ENCODE measurements at places on chromosomes 6 and 20.

GRCh38 chr6:149111556-149112115 is 205.9 kb upstream of the TAB2 start:
- no peak for DNase-seq

DNA sequence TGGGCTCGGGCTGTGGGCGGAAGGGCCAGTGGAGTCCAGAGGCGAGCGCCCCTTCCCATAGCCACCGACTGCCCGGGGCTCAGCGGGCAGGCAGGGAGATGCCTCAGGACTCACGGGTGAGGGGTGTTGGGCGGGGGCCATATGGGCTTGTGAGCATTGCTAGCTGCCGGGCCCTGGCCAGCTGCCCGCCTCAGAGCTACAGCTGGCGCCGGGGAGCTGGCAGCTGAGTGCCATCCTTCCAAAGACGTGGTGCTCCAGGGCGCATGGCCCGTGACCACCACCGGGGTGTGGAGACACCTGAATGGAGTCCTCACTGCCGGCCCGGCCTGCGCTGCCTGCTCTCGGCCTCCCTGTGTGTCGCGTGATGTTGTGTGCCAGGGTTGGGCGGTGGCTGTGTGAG is 10.6 kb upstream of the RBBP8NL start:
- DNase-seq = no peak

DNA sequence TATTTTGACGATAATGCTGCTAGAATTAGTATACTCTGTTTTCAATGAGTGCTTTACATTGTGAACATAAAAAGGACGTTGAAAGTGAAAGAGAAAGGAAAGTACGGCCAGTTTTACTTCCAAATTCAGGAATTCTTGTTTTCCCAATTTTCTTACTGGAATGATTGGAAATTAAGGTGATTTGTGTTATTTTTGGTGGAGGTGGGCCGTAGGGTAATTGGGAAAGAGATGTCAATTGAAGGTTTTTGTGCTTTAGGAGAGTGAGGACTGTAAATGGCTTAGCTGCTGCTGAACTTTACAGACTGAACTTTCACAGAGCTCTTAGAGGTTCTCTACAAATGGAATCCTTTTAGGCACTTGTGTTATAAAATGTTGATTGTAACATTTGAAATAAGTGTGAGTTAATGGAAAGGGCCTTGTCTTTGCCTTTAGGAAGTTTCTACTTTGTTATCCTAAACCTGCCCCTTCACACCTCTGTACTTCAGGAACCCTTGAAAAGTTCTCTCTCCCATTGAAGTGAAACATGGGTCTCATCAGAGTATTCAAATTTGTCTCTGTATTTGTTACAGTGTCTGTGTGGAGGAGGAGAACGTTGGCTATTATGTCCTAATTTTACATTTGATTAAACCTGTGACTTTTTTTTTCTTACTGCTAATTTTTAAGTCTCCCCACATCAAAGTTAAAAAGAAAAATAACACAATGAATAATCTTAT is 256.4 kb downstream of the ARID1B start:
- no peak for DNase-seq

- no peak for DNase-seq
Observed at GRCh38 chr6:12943549-12943948, 227.0 kb downstream of the PHACTR1 start.

- DNase-seq = no peak
Observed at GRCh38 chr6:74581681-74582080, 624.2 kb downstream of the COL12A1 start.

GRCh38 chr20:53739799-53740785 is 146.5 kb upstream of the ZNF217 start:
- no peak for DNase-seq

GRCh38 chr6:97864366-97864765 is 581.4 kb upstream of the MMS22L start:
- no peak for DNase-seq

GRCh38 chr6:15500901-15501825 is 161.7 kb downstream of the DTNBP1 start:
- DNase-seq = no peak

DNA sequence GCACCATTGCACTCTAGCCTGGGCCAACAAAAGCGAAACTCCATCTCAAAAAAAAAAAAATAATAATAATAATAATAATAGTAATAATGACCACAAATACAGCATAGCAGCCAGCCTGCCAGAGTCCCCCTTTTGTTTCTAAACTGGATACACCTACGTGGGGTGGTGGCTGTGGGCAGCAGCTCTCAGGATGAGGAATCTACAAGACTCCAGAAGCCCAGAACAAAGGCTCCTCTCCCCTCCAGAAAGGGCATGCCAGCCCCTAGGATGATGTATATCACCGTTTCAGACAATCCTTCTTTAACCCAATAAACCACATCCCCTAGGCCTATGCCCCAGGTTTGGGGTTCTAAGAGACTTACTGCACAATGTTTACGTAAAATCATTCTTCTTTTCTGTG is 155.9 kb downstream of the QRSL1 start:
- DNase-seq = no peak

GRCh38 chr6:98067375-98067774 is 767.0 kb upstream of the POU3F2 start:
- no peak for DNase-seq

DNA sequence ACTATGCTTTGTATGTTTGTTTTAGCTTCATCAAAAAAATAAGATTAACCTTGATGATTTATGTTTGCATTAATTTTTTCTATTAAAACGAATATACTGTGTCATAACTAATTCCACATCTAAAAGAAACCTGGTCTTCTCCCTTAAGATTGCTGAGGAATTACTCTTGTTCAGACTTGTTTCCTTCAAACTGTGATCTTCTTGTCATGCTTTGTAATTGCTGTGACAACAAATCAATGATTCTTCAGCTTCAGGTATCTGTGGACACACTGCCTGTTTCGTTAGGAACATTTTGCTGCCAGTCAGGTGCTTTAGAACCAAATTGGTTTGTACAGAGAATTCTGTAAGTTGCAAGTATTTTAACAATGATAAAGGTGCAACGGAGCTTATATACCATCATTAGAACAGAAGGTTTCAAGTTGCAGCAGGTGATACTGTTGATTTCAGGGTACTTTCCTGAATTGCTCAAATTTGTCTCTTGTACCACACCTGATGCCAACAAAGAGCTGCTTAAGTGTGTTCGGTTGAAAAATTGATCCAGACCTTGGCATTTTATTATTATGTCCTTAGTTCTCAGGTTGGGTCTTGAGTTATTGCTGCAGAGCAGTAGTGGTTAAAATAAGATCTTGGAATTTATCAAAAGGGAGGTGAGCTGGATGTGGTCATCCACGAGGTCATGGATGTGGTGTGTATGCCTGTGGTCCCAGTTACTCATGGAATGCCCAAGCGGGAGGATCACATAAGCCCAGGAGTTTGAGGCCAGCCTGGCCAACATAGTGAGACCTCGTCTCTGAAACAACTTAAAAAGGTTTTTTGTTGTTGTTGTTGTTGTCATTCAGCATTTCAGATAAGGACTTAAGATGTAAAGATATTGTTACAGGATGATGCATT is 19.5 kb downstream of the SYTL3 start:
- DNase-seq = no peak

- no peak for DNase-seq
Observed at GRCh38 chr20:38023181-38024001, 9.9 kb downstream of the TTI1 start.

GRCh38 chr6:142331075-142331551 is 29.3 kb downstream of the ADGRG6 start:
- no peak for DNase-seq

DNA sequence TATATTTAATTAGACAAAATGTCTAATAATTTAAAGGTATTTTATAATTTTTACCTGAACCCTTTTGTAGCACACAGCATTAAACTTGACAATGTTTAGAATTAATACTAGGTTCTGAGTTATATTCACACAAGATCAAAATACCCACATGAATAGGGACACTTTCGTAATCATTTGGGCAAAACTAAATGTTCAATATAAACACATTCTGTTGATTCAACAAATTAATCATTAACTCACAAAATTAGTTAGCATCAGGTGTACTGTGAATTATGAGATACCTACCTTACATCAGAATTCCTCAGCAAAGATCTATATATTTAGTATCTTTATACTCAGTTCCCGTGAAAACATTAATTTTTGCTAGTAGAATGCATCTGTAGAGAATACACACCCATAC is 481.5 kb upstream of the MANEA start:
- DNase-seq = no peak

DNA sequence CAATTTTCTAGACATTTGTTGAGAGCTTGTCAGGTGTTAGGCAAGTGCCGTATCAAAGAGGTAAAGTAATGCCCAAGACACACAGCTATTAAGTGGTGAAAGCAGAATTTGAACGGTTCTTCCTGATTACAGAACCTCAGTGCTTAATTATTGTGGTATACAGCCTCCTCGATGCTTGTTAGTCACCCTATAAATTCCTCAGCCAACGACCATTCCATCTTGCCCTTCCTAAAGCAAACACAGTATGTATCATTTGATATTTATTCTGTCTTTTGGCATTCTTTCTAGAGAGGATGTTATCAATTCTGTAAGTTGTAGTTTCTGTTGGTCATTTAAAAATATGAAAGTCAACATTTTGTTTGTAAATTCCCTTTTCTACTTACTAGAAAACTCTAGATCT is 297.8 kb upstream of the BMP2 start:
- no peak for DNase-seq

DNA sequence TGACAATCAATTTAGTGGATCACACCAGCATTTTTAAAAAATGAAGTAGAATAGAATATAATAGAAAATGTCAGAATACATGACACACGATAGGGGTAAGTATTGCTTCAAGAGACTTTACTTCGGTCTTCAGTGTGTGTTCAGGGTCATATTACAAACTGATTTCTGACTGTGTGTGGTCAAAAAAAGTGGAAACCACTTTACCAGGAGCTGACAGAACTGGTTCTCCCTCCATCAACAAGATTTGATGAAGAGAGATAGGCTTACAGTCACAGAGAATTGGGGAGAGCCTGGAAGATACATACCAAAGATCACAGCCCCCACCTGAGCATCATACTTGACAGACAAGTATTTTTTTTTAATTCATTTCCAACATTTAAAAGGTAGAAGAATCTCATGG is 21.7 kb downstream of the ARMC2 start:
- DNase-seq = no peak

DNA sequence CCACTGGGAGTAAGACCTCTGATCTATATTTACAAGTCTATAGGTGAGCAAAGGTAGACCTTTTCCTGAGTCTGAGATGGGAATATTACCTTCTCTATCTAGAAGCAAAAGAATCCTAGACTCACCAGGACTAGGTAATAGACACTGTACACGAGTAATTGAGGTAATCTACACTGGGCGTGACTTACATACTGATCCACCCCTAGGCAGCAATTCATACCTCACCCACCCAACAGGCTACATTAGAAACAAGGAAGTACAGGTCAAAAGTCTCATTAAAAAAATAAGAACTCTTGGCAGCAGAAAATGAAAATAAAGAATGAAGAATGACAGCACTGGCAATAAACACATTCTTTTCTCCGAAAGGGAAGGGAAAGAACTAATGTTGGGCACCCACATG is 7.6 kb downstream of the CSNK2A1 start:
- DNase-seq = no peak

DNA sequence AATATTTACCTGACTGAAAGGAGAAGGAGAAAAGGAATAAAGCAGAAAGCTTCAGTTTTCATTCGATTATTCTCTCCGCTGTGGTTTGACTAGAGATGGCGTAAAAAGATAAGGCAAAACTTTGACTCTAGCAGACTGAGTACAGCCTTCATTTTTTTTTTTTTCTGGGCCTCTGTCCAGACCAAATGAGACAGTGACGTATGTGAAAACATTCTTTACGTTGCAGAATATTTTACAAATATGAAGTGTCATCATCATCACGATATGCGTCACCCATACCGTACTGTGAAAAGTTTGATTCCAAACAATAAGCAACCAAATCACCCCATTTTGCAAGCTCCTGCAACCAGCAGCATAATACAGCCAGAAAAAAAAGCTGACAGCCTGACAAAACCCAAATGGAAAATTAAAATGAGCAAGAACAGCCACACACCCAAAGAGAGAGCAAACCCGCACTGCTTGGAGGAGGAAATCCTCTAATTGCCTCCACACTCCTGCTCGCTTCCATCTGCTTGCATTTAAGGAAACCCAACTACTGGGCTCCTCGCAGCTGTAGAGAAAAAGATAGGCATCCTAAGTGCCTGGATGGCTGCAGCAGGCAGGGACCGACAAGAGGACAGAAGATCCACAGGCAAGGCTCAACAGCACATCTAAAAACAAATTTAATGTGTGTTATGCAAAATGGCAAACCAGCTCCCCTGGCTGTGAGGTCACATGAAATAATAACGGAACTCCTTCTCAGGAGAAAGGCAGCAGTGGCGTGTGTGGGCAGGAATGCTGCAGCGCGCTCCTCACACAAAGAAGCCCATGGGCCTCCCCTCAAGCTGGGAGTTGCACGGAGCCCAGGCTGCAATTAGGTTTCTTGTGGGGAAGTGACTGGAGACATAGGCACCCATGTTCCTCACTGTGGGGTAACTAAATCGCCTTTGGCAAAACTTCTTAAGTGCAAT is 113.1 kb downstream of the FYN start:
- no peak for DNase-seq

Measured in stimulated activated CD4-positive, alpha-beta T cell treated with anti-CD3 and anti-CD28 coated beads, Interleukin-12 subunit alpha, Interleukin-12 subunit beta, amount 100 ng/mL, for 24 hours (primary cell).